ENCODE measurements at places on chromosomes 4 and X.

DNA sequence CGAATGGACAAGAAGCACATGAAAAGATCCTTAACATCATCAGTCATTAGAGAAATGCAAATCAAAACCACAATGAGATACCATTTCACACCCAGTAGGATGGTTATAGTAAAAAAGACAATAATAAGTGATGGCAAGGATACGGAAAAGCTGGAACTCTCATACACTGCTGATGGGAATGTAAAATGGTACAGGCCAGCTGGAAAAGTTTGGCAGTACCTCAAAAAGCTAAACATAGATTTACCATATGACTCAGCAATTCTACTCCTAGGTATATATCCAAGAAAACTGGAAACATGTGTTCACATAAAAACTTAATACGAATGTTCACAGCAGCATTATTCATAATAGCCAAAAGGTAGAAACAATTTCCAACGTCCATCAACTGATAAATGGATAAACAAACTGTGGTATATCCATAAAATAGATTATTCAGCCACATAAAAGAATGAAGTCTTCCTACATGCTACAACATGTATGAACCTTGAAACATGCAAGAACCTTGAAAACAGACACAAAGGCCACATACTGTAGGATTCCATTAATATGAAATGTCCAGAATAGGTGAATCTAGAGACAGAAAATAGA, 11.9 kb downstream of the RPS6KA3 start:
- no peak for DNase-seq

DNA sequence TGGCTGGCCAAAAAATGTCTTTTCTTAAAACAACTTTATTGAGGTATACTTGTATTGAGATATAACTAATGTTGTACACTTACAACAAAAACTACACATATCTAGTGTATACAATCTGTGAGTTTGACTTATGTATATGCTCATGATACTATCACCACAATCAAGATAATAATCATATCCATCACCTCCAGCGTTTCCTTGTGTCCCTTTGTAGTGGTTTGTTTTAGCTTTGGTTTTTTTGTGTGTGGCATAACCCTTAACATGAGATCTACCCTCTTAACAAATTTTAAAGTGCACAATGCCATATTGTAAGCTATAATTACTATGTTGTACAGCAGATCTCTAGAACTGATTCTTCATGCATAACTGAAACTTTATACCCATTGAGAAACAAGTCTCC, 13.4 kb upstream of the PCSK1N start:
- DNase-seq = no peak

GRCh38 chr4:120524237-120524636, 398.3 kb downstream of the PRDM5 start:
- no peak for DNase-seq

- no peak for DNase-seq
Observed at GRCh38 chrX:102866981-102867656, 70.0 kb upstream of the RAB40AL start.

- DNase-seq = no peak
Observed at GRCh38 chrX:102018208-102018607, 86.4 kb upstream of the ZMAT1 start.

GRCh38 chr4:147355847-147356246, 125.0 kb upstream of the EDNRA start:
- DNase-seq = no peak

- no peak for DNase-seq
Observed at GRCh38 chr4:16438986-16439385, 212.7 kb upstream of the TAPT1 start.

DNA sequence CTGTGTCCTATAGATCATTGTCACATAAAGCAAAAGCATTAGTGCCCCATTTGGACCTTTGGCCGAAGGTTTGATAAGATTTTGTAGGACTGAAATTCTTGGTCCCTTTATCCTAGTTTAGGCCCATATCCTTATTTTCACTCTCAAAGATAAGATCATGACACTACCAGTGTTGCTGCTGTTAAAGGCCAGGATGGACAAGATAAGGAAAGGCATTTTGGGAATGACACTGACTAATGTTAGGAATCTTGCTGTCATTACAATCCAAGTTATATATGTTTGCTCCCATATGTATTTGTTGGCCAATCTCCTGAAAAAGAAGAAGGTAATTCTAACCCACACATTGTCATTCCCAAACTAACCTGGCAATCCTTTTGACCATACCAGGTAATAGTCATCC, 101.3 kb upstream of the VAMP7 start:
- DNase-seq = no peak

DNA sequence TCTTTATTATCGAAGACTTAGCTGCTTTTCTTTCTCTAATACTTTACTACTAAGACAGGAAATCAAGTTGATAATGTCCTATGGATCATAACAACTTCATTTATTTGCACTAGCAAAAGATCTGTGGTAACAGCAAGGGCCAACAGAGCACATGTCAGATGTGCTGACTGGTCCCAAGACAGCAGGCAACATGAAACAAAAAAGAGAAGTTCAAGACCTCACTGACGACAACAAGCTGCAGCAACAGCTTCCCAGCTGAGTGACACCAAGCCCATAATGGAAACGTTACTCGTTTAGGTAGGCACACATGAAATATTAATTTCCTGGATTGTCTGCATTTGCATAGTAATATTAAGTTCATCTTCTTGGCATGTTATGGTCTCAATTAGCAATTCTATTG, 126.9 kb downstream of the UNC5C start:
- no peak for DNase-seq

DNA sequence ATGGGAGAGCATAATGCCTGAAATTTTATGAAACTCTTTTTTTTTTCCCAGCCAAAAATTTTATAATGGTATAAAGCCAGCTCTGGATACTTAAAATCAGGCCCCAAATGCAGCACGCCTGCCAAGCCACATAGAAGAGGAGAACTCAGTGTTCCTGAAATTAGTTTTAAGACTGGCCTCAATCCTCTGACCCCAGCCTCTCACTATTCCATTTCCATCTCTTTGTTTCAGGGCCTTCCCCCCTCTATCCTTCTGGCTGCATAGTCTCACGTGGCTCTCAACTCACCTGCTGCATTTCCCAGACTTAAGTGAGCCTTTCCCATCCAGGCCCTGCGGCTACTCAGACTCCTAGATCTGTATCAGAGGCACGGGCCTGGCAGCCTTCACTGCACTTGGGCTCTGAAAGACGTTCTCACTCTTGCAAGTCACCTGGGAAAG, 5.2 kb upstream of the CBR4 start:
- DNase-seq = no peak

Data from head of caudate nucleus (tissue), 42 donors.